ENCODE measurements at places on chromosomes 4 and X.

GRCh38 chrX:51332188-51332942 is at the start of gene NUDT10:
Gene NUDT10, plus strand, starts transcription at chrX:51332822. Its CDS starts 144 bp downstream, at chrX:51332966.
- peak; percentile 79 for DNase-seq

DNA sequence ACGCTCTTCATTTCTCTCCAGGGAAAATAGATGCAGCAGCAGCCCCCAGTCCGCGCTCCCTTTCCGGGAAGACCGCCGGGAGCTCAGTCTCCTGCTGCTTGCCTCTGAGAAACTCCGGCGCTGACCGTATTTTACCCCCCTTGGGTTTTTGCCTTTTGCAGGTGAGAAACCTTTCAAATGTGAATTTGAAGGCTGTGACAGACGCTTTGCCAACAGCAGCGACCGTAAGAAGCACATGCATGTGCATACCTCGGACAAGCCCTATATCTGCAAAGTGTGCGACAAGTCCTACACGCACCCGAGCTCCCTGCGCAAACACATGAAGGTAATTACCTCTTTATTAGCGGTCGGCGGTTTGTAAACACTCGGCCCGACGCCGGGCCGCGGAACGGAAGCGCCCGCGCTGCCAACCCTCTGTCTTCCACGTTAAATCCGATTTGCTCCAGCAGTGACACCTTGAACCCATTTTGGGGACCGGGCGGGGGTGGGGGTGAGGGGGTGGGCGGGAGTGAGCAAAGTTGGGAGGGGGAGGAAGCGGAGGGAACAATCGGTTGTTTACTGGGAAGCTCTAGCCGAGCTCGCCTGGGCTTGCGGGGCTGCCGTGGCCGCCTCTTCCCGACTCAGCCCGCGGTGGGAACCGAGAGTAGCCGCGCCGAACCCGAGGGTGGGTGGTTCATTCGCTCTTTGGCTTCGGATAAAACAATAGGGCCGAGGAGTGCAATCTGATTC is 3.0 kb downstream of the ZIC3 start:
- no peak for DNase-seq

- no peak for DNase-seq
Observed at GRCh38 chr4:38195486-38195885, 235.3 kb downstream of the PTTG2 start.

DNA sequence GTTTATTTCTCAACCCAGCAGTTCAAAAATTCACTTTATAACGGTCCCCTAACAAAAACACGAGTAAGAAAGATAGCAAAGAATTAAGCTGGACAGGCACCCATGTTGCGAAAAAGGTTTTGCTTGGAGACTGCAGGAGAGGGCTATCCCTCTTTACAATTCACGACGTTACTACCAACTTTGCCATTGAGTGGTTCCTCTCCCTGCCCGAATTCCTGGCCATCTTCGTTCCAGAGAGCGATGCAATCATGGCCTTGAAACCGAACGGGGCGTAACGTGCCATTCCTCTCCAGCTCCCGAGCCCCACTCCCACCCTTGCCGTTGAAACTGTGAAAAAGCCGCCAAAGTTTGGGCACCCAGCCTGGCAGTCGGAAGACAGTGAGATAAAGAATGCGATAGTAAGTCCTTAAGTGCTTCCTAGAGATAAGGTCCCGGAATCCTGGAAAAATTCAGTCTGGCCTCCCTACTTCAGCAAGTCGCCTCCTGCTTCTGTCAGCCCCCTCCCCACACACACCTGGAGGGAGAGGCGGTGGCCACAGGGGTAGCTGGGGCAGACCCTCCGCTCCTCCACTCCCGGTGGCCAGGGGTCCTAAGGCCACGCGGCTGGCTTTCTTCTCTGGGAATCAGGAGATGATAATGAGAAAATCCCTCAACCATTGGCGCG is 65.2 kb downstream of the FBXO8 start:
- DNase-seq: peak; percentile 70

GRCh38 chr4:8215001-8215427 is 15.9 kb downstream of the SH3TC1 start:
- no peak for DNase-seq

GRCh38 chrX:39399387-39399786 is 598.1 kb downstream of the MID1IP1 start:
- no peak for DNase-seq

Measured in SK-N-DZ (cell line).